Motor neuron (in vitro differentiated cells): ENCODE measurements at places on chromosomes 4 and X. TPM values are rescaled to one million over a fixed set of nuclear protein-coding genes. Genes with fewer than 3 reads are reported as not detected.

Gene CENPVL1
- total RNA-seq, result 0.98 and 1.0 TPM in 2 replicates

Gene GYPE
- 5.6 and 6.4 TPM in 2 replicates for total RNA-seq

Gene LPAR4
- total RNA-seq, result not detected in 2 replicates

Gene SRPX2
- total RNA-seq, result 0.09 and 0.46 TPM in 2 replicates

Gene GUCY1A1
- 4.0 and 4.1 TPM in 2 replicates for total RNA-seq

DNA sequence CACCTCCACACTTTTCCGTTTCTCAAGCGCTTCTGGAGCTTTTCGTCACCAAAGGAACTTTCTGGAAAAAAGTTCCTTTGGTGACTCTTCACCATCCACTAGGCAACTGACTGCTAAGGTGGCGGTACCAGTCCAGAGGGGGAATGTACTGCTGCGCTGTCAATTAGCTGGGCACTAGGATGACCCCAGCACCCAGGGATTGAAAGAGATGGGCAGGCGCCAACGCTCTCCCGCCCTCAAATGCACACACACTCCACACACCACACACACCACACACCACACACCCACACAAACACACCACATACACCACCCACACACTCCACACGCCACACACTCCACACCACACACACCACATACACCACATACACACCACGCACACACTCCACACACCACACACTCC lies 10.4 kb downstream of the PRDM8 start:
- ATAC-seq, result no peak

DNA sequence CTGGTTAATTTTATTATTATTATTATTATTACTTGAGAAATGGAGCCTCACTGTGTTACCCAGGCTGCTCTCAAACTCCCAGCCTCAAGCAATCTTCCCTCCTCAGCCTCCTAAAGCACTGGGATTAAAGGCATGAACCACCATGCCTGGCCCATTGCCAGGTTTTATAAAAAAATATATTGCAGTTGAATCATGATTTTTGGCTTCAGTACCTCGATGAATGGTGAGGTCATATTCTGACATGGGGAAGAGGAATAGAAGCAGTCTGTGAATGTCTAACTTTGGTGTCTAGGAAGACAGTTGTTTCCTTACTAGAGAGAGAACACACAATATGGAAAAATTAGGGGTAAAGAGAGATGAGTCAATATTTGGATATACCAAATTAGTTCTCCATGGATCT lies 32.0 kb downstream of the CCSER1 start:
- ATAC-seq, result no peak

GRCh38 chrX:16700734-16701133 lies 11.7 kb downstream of the CTPS2 start:
- no peak for ATAC-seq

- ATAC-seq, result peak; percentile 91
These were observed 139.6 kb upstream of the PTCHD1 start for GRCh38 chrX:23194885-23195554.

DNA sequence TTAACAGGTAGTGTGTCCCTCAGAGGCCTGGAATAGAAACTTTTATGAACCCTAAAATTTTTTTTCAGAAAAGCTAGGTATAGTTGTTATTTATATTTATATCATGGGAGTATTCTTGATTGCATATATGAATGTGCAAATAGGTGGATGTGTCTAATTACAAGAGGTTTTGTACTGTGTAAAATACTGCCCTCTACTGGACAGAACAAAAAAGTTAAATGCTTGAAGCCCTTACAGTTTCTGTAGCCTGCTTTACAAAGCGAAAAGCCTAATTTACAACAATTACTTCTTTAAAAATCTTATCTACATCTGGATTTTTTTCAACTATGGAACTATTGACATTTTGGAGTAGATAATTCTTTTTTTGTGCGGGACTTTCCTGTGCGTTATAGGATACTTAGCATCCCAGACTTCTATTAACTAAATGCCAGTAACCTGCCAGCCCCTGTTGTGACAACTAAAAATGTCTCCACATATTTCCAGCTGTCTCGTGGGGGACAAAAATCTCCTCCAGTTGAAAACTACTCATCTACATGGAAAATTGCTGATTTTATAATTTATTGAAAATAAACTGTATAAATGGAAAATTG lies 35.1 kb downstream of the ENPEP start:
- ATAC-seq, result peak; percentile 55

GRCh38 chr4:89954906-89955695 lies 60.4 kb downstream of the MMRN1 start:
- no peak for ATAC-seq
